ENCODE measurements at places on chromosomes 3 and 15. TPM values are rescaled to one million over a fixed set of nuclear protein-coding genes. Genes with fewer than 3 reads are reported as not detected.

DNA sequence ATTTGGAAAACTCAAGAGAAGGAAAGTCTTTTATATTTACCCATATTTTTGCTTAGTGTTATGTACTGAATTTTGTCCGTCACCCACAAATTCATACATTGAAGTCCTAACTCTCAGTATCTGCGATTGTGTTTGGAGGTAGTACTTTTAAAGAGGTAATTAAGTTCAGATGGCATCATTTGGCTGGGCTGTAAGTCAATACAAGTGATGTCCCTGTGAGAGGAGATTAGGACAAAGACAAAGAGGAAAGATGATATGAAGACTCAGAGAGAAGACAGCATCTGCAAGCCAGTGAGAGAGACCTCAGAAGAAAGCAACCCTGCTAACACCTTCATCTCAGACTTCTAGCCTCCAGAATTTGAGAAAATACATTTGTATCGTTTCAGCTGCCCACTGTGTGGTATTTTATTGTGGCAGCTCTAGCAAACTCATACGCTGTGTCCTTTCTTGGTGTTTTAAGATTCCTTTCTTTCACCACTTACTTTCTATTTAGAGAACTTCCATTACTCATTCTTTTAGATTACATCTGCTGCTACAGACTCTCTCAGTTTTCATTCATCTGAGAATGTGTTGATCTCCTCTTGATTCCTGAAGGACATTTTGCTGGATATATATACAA lies 17.0 kb downstream of the LRCH3 start:
- no peak for DNase-seq

- DNase-seq, result no peak
Observed at GRCh38 chr3:96677156-96677555, 137.2 kb upstream of the EPHA6 start.

GRCh38 chr3:47568901-47569300 lies 9.8 kb downstream of the CSPG5 start:
- no peak for DNase-seq

DNA sequence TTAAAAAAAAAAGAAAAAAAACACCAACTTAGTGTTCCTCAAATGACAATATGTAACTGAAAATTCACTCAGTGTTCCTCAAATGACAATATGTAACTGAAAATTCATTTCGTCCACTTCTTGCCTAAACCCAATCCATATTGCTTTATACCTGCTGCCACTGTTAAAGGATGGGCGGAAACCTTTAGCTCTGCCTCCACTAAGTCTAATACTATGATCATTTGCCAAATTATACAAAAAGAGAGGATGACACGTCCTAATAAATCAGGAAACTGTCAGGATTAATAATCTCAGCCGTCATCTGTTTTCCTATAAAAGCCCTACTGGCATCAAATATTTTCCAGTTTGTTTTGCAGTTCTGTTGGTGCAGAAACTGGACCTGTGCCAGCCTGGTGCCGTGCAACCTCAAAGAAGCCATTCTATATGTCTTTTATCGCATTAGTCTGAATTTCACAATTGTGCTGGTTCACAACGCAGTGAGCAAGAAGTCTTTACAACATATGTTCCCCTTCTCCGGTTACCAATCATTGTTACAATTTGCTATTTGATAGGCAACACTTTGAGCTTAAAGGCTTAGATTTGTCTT lies 160.4 kb upstream of the KCNH8 start:
- no peak for DNase-seq

GRCh38 chr15:25568751-25569150 lies 129.9 kb upstream of the UBE3A start:
- DNase-seq, result peak; percentile 2

GRCh38 chr3:122794779-122795673 lies at the start of gene SLC49A4:
SLC49A4 (plus strand) TSS chr3:122795069; CDS start chr3:122795193, 124 bp downstream.
- peak; percentile 86 for DNase-seq

GRCh38 chr3:73257186-73257585 lies 195.7 kb downstream of the EBLN2 start:
- DNase-seq, result no peak

DNA sequence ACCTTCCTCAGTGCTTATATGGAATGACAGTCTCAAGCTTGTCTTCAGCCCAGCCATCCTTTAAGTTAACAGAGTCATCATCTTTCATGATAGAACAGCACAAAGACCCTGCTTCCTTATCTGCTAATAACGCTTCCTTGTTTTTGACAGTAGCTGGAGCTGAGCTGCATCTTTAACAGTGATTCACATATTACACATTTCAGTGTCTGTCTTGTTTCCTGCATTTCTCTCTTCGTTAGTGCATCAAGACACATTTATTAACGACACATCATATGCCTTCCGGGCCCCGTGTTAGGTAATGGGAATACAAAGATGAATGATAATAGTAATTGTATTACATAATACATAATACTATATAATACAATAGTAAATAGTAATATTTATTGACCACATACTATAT lies 30.2 kb upstream of the GREM1 start:
- no peak for DNase-seq

GRCh38 chr3:4776980-4777581 lies 202.2 kb upstream of the BHLHE40 start:
- no peak for DNase-seq

GRCh38 chr3:157405457-157405856 lies 31.2 kb upstream of the PTX3 start:
- DNase-seq, result peak; percentile 61

DNA sequence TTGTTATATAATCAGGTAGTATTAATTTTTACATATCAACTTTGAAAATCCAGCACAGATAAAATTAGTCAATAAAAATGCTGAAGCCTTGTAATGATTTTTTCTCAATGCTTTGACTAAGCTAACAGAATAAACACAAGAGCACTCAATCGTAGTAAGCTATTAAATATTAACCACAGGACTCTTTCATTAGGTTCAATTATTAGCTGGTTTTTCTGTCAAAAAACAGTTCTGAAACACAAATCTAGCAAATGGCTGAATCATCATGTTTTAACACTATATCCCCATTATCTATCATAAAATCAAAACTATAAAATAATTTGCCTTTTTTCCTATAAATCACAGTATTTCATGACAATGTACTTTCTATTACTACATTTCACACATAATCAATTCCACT lies 69.6 kb downstream of the PLOD2 start:
- DNase-seq, result no peak

GRCh38 chr15:36778531-36778930 lies 199.1 kb downstream of the CDIN1 start:
- DNase-seq, result no peak

DNA sequence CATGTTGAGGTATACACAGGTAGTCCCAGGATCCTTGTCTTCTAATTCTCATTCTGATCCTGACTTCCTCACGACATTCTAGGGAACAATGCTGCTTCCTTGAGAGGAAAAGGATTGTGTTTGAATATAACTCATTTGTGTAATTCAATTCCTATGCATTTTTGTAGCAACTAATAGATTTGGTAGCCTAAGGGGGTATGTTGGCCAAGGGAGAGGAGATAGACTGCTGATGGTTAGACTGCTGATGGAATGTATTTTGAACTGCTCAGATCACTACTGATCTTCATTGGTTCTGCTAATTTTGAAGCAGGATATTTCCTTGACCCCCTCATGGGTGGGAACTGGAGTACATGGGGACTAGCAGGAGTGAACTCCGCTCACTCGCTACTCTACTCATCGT lies 39.7 kb downstream of the RAD54L2 start:
- DNase-seq, result no peak

DNA sequence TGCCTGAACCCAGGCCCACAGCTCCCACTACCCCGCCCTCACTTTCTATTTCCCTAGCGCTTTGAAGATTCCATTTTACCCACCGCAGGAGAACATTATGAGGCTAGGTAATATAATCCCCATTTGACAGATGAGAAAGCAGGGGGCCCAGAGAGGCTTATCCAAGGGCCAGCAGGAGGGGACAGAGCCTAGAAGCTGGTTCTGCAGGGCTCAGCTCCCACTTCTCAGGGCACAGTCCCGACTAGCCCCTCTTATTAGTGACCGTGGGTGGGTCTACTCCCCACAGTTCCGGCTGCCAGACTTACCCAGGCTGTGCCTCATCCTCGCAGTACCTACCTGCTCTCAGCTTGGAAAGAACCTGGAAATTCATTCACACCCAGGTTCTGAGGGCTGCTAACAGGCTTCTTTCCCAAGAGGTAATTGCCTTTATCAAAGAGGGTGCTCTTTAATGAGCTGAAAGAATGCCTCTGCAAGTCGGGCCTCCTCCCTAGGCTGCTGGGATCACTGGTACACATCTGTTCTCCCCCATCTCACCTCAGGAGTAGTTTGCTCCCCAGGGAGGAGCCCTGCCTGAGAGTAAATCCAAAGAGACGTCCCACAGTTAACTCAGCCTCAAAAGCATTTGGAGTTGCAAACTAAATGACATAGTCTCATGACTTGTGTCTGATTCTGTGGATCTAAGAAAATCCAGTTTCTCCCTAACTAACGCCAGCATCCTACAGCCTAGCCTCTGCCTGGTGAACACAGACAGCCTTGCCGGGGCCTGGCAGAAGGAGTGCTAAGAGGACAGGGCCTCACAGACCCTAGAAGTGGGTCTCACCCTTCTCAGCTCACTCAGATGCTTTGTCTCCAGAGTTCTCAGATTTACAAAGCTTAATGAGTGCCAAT lies 125.0 kb downstream of the CHSY1 start:
- DNase-seq, result no peak

DNA sequence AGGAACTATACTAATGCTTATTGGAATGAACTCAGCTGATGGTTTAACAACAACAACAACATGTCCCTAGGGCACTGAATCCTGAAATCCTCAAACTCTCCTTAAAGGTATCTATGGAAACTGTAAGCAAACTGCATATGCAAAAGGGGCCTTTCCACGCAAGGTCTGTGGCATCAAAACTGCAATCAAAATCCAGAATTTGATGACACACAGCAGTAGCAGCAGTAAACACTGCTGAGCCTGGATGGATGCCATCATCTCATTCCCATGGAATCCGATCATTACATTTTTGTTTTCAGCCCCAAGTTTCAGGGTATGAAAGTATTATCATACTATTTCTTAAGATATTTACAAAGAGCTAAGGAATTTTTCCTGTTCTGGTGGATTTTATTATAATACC lies 399.7 kb downstream of the VPS13C start:
- DNase-seq, result peak; percentile 66

GRCh38 chr15:52288051-52288942 lies 7.3 kb downstream of the MYO5C start:
- no peak for DNase-seq

DNA sequence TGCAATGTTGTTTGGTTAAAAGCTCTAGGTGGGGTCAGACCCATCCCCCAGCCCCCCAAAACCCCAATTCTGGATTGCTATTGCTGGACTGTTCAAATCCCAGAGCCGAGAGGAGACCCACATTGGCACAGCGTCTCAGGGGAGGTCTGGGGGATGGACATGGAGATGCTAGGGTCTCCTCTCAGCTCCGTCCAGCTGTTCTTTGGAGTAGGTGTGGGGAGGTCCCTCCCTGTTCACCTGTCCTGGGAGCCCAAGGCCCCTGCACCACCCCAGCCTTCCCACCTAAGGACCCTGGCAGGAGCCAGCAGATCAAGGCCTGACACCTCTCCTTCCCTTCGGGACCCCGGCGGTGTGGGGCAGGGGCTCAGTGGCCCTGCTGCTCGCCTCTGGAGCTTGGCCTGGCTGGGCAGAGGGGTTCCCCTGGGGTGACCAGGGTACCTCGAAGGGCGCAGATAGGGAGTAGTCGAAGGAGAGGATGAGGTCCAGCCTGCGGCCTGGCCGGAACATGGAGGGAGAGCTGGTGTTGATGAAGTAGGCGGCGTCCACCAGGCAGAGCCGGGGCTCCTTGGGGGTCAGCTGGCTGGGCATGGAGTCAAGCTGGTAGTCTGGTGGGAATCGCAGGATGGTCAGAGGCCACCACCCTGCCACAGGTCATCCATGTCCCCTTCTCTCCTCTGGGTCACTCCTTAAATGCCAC lies 23.9 kb downstream of the PLA2G4D start:
- no peak for DNase-seq

DNA sequence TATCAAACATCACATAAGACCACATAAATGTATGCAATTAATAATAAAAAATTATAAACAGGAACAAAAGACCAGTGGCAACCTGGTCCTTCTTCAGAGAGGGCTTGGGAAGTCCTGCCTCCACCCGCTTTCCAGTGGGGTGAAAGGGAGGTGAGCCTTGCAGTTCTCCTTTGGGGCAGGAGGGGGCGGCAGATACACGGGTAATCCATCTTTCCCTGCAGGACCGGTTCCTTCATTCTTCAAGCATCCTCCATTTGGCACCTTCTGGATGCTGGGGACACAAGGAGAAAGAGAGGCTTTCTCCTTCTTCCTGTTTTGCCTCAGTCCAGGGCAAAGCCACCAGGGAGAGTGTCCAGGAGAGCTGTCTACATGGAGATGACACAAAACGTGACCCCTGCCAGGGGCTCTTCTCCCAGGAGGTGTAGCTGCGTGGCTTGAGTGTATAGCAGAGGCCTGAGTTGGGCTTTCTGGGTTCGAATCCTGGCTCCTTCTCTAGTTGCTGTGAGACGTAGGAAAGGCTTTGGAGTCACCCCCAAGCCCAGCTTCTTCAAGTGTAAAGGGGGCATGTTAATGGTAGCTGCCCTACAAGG lies 23.2 kb downstream of the RPLP1 start:
- DNase-seq, result peak; percentile 67

DNA sequence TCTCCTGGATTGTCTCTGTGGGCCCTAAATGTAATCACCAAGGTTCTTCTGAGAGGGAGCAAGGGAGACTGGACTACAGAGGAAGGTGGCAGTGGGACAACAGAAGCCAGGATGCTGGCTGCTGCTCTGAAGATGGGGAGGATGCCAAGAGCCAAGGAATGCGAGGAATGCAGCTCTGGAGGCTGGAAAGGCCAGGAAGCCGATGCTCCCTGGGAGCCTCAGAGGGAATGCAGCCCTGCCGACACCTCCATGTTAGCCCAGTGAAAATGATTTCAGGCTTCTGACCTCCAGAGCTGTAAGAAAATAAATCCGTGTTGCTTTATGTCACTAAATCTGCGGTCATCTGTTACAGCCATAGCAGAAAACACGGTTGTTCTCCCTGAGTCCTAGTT lies 44.1 kb downstream of the UMPS start:
- DNase-seq, result peak; percentile 70

GRCh38 chr15:74239051-74239705 lies 3.1 kb downstream of the CCDC33 start:
- no peak for DNase-seq

DNA sequence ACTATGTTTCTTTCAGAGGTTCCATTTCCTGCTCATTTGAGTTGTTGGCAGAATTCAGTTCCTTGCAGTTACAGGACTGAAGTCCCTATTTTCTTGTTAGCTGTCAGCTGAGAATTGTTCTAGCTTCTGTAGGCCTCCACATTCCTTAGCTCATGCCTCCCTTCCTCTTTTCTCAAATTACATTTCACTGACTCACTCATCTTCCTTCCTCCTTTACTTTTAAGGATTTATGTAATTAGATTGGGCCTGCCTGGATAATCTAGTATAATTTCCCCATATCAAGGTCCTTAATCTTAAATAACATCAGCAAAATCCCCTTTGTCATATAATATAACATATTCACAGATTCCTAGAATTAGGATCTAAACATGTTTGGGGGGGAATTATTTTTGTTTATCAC lies 40.6 kb upstream of the RBMS3 start:
- DNase-seq, result no peak

Gene C3orf85
- polyA plus RNA-seq, result not detected

Gene TBC1D5
- 29.2 TPM for polyA plus RNA-seq

Gene TYRO3
- 20.6 TPM for polyA plus RNA-seq

Gene SLC9C1
- polyA plus RNA-seq, result 0.66 TPM

Gene IL17RE
- 0.97 TPM for polyA plus RNA-seq

Gene SATB1
- 36.4 TPM for polyA plus RNA-seq
